ENCODE measurements at places on chromosomes 4 and X. TPM values are rescaled to one million over a fixed set of nuclear protein-coding genes. Genes with fewer than 3 reads are reported as not detected.

ADRA2C gene
- 2.9 TPM for total RNA-seq

RBM46 gene
- not detected for total RNA-seq

PDE6B gene
- total RNA-seq, result 0.06 TPM

AFM gene
- not detected for total RNA-seq

DNA sequence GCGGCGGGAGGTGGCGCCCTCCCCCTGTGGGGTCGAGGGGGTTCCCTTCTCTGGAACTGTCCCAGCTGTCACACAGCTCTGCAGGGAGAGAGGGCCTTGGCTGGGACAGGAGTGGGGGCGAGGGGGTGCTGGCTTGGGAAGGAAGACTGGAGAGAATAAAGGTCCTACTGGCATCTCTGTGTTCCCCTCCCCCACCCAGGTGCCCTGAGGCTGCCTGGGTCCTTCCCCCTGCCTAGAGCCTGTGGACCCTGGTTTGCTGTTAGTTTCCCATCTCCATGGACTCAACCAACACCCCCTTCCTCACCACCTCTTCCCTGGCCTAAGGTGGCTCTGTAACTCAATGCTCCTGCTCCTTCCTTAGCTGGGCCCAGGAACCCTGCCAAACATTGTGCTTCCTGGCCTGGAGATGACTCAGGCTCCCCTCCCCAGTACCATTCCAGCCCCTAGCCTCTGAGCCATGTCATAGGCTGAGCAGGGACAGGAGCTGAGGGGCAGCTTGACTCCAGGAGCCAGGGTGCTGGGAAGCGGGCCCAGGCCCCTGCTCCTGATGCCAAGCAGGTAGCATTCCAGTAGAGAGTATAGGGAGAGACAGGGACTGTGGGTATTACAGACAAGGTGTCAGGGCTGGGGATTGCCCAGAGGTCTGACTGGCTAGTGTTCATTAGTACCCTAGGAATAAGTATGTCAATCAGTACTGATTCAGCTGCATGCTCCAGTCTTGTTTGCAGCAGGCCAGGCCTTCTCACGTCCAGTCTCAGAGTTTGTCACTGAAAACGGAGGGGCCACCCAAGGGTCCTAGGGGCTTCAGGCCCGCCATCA lies 100.7 kb downstream of the EFNB1 start:
- DNase-seq, result peak; percentile 41

FOXP3 gene
- total RNA-seq, result 0.13 TPM

NDST3 gene
- total RNA-seq, result not detected

DNA sequence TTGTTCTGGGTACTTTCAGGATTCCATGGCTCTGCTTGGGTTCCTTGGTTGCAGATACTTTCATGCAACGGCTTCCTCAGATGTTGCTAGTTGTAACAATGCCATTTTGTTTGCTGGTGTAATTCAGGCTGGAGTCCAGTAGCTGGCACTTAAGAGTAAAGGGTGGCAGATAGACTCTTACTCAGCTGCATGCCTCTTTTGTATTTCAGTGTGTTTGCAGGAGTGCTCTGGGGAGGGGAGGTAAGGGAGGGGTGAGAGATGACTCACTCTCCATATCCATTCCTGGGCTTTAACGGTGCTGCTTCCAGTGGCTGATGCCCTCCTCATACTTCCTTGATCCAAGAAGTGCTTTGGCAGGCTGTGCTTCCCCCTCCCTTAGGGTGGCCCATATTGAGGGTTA lies 155.2 kb downstream of the ZNF330 start:
- DNase-seq, result peak; percentile 89

SPIN2A gene
- total RNA-seq, result 0.17 TPM

UVSSA gene
- total RNA-seq, result 11.1 TPM

CD40LG gene
- not detected for total RNA-seq

DNA sequence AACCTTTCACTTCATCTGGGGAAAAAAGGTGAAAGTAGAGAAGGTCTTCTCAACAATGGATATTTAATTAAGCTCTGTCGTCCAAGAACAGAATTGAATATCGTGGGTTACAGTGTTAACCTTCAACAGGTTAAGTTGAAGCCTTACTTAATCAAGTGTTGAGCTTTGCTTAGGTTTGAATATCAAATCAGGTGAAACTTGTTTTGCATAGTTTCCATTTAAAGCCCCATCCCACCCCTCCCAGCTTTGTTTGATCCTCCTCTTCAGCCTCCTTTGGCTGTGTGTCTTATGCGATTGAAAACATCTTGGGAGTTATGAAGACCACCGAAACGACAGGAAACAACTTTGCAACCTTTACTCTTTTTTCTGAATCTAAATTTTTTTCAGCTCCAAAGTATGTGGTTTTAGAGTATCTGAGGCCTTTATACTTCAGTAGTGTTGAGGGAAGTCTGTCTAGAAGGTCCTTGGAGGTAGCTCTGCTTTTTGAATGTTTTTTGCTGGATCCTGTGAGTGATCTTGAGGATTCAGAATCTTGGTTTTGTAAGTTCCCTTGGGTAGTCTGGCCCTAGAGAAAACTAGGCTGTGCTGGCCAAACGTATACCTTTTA lies 39.1 kb downstream of the MCUB start:
- no peak for DNase-seq

DNA sequence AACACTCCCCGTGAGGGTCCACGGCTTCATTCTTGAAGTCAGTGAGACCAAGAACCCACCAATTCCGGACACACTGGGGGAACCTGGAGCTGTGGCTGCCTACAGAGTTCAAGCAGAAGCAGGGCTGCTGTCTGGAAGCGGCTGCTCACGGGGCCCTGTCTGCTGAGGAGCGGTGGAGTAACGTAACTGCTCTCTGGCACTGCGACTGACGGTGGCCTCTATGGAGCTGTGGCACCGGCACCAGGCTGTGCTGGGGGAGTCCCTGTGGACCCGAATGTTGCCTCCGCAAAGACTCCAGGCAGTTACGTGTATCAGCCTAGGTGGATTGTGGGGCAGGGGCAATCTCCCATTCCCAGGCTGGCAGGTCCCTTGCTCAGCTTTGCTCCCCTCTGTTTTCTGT lies 703.3 kb upstream of the FRG1 start:
- no peak for DNase-seq

AFAP1 gene
- 23.9 TPM for total RNA-seq

DNA sequence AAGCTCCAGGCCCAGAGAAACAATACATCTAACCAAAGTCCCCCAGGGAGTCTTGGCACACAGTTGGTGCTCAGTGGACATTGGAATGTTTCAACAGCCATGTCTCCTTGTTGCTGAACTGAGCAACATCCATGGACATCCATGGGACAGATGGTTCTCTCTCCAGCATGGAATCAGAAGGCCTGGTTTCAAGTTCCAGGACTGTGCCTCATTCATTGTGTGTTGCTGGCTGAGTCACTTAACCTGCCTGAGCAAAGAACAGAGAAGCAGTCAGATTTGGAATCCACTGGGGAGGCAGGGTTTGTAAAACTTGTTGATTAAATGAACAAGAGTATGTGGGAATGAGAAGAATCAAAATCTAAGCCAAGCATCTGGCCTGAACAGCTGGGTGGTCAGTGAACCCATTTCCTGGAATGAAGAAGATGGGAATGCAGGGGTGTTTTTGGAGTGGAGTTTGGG lies 147.9 kb downstream of the CHIC2 start:
- DNase-seq, result peak; percentile 74

DNA sequence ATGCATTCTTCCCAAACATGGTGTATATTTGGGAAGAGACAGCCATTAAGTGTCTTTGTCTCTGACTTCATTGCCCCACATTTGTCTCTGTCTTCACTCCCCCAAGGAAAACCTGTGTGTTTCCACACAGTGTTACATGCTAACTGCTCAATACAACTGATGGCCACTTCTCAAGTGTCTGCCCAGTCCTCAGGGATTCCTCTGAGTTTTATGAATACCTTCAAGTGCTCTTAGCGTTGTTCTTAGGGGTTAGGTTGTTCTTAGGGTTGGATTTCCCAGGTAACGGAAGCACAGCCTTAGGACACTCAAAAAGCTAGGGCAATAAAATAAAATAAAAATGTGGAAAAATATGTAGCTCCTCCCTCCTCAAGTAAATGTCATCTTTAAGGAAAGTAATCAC lies 64.7 kb upstream of the PLAC8 start:
- DNase-seq, result no peak

NSG1 gene
- 0.57 TPM for total RNA-seq

PNMA5 gene
- total RNA-seq, result not detected

Measured in LHCN-M2 (cell line).